ENCODE measurements at places on chromosomes 3 and 15.

DNA sequence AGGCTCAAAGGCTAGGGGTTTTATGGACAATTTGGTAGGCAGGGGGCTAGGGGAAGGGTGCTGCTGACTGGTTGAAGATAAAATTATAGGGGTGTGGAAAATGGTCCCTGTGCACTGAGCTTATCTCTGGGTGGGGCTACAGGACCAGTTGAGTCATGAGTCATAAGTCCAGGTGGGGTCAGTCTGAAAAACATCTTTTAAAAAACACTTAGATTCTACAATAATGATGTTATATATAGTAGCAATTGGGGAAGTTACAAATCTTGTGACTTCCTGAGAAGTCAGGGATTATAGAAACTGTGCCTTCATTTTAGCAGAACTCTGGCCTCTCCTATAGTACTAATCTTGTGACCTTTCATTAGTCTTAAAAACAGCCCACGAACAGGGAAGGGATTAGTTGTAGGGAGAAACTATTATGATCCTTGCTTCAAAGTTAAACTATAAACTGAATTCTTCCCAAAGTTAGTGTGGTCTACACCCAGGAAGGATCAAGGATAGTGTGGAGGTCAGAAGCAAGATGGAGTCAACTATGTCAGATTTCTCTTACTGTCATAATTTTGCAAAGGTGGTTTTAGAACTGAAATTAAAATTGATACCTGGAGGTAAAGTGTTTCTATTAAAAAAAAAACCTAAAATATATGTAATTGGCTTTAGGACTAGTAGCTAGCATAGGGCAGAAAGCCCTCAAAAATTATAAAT, 130.1 kb downstream of the P2RY1 start:
- DNase-seq, result no peak

GRCh38 chr15:63600001-63600615, 2.9 kb downstream of the FBXL22 start:
- DNase-seq, result no peak

GRCh38 chr3:104547031-104547430, 819.7 kb upstream of the ALCAM start:
- no peak for DNase-seq

- no peak for DNase-seq
These were observed 47.8 kb downstream of the CCDC54 start for GRCh38 chr3:107425033-107425432.

DNA sequence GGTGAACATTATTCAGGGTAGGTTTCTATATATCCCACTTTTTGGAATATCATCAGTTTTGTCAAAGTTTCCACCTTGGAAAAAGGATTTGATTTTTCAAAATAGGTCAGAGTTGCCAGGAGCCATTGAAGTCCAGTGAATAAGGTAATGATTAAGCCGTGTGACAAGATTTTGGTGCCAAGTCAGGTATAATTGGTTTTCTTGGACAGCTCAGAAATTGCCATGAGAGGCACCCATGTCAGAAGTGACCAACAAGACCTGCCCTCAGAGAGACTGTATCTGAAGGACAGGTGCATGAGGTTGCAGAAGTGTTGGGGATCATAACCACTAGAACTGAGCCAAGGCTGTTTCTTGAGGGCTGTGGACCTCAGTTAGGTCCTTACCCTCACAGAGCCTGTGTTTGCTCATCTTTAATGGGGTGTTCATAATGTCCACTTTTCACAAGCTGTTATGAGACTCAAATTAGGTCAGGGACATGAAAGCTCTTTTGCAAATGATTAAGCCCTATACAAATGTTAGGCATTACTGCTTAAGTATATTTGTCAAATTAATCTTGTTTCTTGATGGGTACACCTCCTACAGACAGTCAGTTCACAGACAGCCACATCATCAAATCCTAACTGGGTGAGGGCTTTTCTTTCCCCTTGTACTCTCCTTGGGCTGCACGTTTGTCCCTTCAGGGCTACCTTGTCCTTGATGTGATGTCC, 32.3 kb downstream of the CASR start:
- DNase-seq, result no peak

- no peak for DNase-seq
These were observed 21.8 kb downstream of the MAP2K5 start for GRCh38 chr15:67564021-67564967.

DNA sequence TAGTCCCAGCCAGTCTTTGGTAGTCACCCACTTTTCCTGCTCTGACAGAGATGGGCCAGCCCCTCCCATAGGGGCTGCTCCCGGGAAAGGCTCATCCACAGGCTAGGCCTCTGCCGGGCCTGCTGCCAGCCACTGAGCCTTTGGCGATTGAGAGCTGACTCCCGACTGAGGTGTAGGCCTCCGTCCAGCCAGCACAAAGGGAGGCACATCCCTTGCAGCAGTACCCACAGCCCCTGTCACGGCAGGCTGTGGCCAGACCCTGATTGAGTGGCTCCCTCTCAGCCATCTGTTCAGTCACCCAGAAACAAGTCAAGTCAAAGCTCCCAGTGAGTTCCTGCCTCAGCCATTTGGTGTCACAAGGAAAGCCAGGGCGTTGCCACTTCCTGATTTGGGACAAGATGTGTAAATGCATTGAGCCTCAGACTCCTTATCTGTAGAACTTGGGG, 6.2 kb upstream of the PAK6 start:
- no peak for DNase-seq

GRCh38 chr3:8328967-8329366, 172.7 kb upstream of the LMCD1 start:
- no peak for DNase-seq

DNA sequence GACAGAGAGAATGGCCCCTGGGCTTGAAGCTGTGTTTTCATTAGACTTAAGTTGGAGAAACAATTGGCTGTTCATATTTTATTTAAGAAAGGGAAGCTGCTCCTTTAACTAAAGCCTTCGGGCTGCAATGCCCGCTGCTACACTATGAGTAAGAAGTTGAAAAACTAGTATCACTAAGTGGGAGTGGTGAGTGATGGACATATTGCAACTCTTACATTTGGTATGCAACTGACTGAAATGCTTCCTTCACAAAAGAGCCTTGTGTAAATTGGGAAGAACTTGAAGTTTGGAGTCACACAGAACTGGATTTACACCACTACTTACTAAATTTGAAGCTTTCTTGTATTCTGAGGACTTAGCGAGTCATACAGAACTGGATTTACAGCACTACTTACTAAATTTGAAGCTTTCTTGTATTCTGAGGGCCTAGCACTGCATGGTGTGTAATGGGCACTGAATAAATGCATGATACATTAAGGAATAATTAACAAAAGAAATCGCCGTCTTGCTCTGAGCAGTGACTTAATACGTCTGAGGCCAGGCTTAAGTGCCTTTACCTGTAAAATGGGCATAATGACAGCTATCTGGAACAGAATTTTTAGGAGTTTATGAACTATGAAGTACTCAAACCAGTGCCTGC, 149.5 kb downstream of the RYR3 start:
- no peak for DNase-seq

- no peak for DNase-seq
These were observed 40.8 kb downstream of the MGLL start for GRCh38 chr3:127781411-127782001.

DNA sequence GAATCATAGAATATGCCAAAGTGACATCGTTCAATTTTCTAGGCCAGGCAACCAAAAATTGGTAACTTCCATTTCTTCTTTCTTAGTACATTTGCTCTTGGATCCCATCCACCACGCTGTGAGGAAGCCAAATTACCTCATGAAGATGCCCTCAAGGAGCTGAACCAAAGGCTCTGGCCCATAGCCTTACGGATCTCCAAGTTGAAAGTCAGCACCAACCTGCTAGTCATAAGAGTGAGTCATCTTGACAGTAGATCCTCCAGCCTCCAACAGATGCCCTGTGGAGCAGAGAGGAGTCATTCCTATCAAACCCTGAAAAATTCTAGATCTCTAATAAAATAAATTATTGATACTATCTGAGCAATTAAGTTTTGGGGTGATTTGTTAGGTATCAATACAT, 322.5 kb upstream of the COL8A1 start:
- no peak for DNase-seq

GRCh38 chr15:57565311-57565710, 26.4 kb upstream of the MYZAP start:
- peak; percentile 76 for DNase-seq

GRCh38 chr15:63196842-63197241, 7.4 kb downstream of the RAB8B start:
- no peak for DNase-seq

DNA sequence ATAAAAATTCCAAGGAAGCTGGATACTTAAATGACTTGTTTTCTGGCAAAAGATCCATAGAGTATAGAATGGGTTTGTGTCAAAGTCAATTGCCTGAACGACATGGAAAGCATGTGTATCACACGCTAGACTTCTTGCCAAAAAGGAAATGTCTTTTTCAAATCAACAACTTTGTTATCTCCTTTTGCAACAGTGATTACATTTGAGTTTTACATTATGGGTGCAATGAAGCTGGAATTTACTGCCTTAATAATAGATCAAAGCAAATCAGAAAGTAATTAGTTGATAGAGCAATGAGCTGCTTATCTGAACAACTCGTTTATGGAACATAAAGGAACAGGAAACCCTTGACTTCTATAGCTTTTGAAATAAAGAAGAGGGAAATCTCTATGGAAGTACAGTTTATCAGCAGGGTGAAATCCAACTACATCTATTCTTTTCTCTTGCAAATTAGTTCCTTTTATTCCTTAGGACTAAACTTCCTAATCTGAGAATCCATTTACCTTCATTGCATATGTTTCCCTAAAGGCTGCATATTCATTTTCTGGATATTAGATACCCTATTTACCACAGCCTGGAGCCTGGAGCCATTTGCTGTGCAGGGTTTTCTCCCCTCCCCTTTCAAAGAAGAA, 415.1 kb upstream of the NECTIN3 start:
- no peak for DNase-seq

DNA sequence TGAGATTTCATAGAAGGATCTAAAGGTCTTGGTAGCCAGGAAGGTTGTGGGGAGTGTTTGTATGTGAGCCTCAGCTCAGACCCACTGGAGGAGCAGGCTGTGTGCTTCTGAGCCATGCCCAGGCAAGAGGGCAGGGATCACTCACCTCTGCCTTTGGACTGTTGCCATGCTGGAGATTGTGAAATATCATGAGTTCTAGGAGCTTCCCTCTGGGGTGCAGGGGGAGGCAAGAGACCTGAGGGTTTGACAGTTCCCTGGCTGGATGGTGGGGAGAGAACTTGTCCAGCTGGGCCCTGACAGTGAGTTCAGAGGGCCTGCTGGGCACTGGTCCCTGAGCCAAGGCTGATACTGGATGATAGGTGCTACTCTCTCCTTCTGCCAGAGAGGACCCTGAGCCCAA, 6.0 kb downstream of the SLC6A1 start:
- DNase-seq, result no peak

- DNase-seq, result no peak
These were observed 188.9 kb upstream of the ATP10A start for GRCh38 chr15:26051761-26052675.

DNA sequence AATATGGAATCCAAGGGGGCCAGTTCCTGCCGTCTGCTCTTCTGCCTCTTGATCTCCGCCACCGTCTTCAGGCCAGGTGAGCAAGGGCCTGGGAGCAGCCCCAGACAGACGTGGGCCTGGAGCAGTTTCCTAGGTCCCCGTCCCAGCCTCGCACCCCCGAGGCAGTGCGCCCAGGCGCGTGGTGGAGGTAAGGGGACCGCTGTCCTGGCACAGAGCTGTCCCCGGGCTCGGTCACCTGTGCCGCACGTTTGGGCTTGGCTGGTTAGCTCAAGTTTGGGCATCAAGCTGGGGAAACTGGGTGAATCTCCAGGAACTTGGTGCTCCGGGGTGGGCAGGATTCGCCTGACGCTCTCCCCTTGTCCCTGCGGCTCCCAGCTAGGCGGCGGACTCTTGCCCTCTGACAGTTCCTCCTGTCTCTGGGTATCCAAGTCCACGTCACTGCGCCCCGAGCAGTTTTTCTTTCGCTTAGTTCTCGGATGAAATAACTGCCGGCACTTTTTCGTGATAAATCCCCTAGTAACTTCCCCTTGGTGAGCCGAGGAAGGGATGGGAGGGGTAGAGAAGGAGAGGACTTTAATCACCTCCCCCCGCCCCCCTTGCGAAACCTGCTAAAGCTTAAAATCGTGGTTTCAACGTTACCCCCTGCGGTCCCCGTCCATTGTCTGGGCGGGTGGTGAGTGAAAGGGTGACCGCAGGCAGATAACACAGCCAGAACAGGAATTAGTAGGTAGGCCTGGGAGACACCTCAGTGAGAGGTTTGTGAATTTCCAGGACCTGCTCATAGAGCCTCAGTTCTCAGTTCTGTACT, 901 bp downstream of the ALCAM start:
- DNase-seq, result peak; percentile 69

DNA sequence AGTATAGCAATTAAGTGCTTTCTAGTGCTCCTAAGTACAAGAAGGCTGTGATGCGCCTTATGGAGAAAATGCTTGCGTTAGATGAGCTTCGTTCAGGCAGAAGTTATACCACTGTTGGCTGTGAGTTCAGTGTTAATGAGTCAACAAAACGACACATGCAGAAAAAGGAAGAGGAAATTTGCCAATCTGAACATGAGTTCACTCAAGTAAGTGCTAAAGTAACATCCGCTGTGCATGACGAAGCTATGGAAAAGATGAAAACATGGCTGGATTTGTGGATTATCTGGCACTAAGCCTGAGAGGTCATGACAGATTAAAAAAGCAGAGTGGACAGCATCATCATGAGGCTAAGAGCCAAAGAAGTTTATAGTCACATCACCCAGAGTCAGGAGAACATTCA, 36.9 kb downstream of the SH3BP5 start:
- no peak for DNase-seq

DNA sequence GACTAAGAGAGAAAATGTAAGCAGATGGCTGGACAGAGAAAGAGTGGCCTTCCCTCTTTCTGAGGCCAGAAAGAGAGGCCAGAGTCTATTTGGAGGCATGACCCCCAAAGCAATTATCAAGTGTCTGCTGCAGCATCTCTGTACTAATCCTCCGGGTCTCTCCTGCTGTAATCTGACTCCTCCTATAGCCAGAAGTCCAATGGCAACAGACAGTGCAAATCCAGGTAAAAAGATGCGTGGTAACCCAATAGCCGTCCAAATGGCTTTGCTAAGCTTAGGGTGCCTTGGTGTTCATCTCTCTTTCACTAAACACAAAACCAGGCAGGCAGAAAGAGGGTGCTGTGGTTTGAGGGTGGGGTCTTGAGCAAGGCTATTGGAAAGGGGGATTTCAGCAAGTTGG, 91.6 kb downstream of the ADCY5 start:
- DNase-seq, result no peak

DNA sequence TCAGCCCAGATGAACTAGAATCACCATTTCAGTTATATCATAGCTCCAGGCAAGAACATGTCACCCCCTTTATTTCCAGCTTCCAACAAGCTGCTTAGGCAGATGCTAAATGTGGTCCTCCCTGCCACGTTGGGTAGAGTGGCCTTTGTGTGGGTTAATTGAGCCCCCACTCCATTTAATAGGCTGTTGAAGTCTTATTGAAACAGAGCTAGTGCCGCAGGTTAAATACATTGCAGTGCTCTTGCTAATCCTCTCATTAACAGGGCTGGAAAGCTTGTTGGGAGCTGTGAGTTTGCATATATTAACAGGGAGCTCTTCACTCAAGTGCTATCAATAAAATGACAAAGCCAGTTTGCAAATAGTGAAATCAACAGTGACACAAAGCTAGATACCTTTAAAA, 248.4 kb upstream of the CMC1 start:
- DNase-seq, result no peak

All from RWPE2 (cell line).